Activated CD8-positive, alpha-beta T cell treated with anti-CD3 and anti-CD28 coated beads for 36 hours (primary cell): ENCODE measurements at places on chromosomes 6 and 20.

- no peak for DNase-seq
These were observed 547.3 kb upstream of the SLC35B3 start for GRCh38 chr6:8982668-8983067.

DNA sequence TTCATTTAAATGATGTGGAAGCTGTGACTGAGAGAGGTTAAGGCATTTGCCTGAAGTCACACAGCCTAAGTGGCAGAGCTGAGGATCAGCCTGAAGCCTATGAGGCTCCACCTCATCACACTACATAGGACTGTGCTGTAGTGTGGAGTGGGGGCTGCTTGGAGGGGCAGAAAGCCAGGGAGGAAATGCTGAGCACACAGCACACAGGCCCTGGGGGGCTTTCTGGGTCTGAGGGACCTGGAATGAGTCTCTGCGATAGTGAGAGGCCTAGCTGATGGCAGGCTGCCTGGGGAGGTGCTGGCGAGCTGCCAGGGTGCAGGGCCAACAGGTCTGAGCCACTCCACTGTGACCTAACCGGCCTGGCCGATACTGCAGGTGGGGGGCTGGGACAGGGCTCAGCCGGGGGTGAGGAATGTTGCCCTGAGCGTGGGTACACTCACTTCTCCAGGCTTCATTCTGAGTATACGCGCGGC, 2.2 kb upstream of the ARHGAP40 start:
- DNase-seq = no peak

DNA sequence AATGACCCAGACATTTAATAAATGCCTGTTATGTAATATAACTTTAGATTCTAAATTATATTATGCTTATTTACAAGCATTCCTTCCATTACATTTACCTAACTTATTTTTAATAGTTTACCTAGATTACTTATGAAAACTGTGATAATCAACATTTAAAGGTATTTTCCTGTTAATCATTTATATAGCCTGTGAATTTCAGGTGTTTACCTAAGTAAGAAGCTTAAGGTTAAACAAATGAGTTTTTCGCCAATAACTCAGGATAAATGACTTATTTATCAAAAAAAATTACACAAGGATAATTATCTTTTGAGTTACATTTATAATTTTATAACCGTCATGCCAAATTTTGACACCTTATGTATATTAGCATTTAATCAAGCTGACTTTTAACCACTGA, 35.5 kb downstream of the UBD start:
- no peak for DNase-seq

DNA sequence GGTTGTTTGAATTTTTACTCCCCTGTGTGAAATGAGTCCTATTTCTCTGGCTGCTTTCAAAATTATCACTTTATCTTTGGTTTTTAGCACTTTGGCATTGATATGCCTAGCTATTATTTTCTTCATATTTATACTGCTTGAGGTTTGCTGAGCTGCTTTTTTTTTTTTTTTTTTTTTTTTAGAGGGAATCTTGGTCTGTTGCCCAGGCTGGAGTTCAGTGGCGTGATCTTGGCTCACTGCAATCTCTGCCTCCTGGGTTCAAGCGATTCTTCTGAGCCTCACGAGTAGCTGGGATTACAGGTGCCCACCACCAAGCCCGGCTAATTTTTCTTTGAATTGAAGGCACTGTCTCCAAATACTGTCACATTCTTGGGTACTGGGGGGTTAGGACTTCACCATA, 40.6 kb downstream of the STXBP5 start:
- no peak for DNase-seq

- no peak for DNase-seq
These were observed 29.0 kb downstream of the CDK19 start for GRCh38 chr6:110786271-110786670.

DNA sequence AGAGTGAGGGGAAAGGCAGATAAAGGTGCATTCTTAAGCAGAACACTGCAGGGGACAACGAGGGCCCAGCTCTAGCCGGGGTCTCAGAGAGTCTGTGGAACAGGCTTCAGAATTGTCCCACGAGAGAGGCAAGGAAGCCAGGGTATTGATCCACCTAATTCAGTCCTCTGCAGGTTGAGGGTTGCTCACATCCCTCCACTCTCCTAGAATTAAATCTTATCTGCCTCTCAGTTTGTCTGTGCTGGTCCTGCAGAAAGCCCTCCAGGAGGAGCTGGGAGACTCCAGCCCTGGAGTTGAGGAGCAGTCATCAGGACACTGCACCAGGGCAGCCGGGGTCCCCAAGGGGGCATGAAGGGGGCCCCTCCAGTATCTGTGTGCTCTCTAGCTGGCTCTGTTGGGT, 39.1 kb downstream of the SLC24A3 start:
- no peak for DNase-seq

DNA sequence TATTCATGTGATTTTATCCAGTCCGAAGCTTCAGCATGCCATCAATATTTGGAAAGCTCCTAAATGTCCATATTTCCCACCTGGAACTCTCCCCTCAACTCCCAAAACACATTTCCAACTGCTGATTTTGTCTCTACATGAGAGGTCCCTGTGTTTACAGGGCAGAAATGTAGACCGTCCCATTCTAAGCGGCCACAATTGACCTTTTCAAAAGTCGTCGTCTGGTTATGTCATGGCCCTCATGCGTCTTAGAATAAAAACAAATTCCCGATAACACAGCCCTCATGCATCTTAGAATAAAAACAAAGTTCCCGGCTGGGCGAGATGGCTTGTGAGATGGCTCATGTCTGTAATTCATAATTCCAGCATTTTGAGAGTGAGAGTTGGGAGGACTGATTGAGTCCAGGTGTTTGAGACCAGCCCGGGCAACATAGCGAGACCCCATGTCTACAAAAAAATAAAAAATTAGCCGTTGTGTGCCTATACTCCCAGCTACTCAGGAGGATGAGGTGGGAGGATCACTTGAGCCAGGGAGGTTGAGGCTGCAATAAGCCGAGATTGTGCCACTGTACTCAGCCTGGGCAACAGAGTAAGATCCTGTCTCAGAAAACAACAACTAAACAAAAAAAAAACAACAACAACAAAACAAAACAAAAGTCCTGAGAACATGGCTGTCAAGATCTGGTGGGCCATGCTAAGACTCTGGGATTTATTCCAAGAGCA, 6.4 kb upstream of the ZNF217 start:
- DNase-seq = no peak

DNA sequence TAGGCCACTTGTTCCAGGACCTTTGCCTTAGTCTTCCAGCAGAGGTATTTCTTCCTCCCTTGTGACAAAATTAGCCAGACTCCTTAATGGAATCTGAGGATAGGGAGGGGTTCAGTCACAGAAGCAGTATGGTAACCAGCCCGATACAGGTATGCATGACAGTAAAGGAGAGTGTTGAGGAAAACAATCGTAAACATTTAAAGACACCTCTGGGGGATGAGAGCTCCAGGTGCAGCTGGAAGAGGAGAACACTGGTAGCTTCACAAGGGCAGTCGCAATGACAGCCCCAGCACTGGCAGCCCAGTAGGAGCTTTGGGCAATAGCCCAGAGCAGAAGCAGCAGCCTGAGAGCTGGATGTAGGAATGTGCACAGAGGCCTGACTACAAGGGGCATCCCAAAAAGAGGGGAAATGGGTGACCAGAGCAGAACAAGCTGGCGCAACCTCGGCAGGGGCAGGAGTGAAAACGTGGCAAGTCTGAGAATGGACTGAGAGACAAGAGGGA, 344.9 kb upstream of the JAG1 start:
- no peak for DNase-seq

DNA sequence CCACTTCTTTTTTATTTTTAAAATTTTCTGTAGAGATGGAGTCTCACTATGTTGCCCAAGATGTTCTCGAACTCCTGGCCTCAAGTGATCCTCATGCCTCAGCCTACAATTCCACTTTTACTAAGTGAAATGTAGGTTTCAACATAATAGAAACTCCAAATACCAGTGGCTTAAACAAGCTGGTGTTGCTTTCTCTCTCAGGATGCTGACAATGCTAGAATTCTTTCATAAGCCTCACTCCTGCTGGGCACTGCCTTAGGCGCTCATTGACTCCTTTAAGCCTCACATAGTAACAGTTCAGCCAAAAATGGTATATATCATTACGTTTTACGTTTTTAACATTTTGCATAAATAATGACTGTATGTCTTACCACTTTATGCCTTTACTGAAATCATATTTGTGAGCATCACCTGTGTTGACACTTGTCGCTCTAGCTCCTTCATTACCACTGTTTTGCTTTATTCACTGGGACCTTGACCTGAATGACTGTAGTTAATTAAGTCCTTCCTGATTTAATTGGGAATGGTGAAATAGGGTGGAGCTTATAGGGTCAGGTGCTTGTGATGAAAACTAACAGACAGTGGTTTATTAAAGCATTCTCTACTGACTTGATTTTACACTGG, 3.9 kb upstream of the CST9 start:
- no peak for DNase-seq

- DNase-seq = no peak
These were observed 147.9 kb upstream of the BTBD3 start for GRCh38 chr20:11769825-11770224.

- no peak for DNase-seq
These were observed 21.1 kb downstream of the TPD52L1 start for GRCh38 chr6:125174626-125175025.

- DNase-seq = no peak
These were observed 25.7 kb downstream of the VTA1 start for GRCh38 chr6:142172758-142173157.

GRCh38 chr6:36539814-36540568, 7.3 kb downstream of the STK38 start:
- DNase-seq = peak; percentile 27

GRCh38 chr6:41943456-41943855, 1.8 kb upstream of the CCND3 start:
- DNase-seq = no peak

- no peak for DNase-seq
These were observed 17.2 kb downstream of the SMPDL3A start for GRCh38 chr6:122806291-122806690.

DNA sequence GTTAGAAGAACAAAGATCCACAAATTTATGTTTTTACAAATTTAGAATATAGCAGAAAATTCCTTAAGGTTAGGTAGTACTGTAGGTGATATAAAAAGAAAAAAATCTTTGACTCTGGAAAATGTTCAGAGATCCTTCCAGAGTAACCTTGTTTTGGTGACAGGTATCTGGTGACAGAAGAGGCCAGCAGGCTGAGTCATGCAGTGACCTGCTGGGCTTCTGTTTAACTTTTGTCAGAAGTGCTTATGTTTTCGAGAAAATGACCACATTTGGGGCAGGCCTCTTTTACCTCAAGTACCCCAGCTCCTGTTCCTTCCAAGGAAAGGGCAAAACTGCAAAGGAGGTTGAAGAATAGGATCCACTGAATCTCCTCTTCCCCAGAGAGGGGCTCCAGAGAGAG, 10.5 kb upstream of the CLDN20 start:
- no peak for DNase-seq

GRCh38 chr6:32149092-32149755, 2.5 kb downstream of the PRRT1 start:
- peak; percentile 26 for DNase-seq

GRCh38 chr6:102215425-102215824, 821.9 kb downstream of the GRIK2 start:
- DNase-seq = no peak

DNA sequence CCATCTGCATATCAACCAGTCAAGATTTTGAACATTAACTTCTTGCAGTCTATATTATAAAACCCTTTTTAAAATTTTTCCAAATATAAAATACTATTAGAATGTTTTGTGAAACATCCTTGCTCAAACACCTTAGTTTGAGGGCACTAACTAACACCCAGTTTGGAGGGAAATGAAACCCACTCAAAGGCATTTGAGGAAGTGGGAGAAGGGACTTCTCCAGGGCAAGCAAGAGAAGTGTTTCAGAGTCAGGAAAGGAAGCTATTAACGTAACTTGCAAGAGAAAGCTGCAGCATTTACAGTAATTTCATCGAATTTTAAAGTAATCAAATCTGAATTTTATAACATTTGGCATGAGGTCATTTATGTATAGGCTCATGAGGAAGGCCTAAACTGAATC, 21.3 kb downstream of the MTFR2 start:
- DNase-seq = no peak

DNA sequence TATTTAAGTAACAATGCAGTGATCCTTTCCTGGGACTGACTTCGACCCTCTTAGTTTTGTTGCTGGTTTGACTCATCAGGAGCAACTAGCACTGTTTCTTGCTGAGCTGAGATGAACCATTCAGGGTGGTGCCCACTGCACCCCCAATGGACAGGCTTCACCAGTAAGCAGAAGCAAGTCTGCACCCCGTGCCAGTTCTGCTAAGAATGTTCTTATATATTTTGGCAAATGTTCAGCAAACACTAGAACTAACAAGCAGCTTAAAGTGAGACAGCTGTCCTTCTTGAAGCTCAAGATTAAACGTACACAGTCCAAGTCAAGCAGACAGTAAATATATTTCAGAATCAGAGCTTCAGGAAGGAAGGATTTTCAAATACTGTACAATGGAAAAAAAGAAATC, 561.3 kb upstream of the CDH4 start:
- DNase-seq = no peak

GRCh38 chr20:61500791-61501321, 248.8 kb downstream of the CDH4 start:
- peak; percentile 24 for DNase-seq

GRCh38 chr6:117870486-117871242, 36.4 kb upstream of the SLC35F1 start:
- DNase-seq = no peak

DNA sequence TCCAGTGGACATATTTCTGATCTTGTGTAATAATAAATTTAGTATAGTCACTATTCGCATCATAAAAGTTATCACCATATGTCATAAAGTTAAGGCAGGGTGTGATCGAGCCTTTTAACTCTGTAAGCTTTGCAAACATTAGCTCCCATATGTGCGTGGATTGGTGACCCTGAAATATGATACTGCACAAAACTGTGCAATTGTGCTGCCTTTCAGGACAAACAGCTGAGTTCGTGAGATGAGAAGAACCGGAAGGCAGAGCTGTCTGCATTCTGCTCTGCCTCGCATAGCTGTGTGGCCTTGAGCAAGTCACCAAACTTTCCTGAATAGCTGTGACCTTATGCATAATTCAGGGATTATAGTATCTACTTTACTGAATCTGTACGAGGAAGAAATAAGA, 3.2 kb upstream of the PLEKHG1 start:
- DNase-seq = no peak

DNA sequence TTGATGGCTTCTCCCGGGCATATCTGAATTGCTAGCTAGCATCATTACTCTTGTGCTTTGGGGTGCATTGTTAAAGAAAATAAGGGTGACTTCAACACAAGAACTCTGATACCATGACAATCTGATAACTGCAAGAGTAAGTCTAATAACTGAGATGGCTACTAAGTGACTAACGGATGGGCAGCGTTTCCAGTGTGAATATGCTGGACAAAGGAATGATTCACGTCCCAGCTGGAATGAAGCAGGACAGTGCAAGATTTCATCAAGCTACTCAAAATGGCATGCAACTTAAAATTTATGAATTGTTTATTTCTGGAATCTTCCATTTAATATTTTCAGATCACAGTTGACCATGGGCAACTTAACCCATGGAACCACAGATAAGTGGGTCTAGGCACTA, 31.7 kb downstream of the MOXD1 start:
- DNase-seq = no peak
